Activated T-helper 1 cell treated with anti-CD3 and anti-CD28 coated beads, Interleukin-12 subunit alpha, Interleukin-12 subunit beta, Interleukin-2, Interleukin-4 antibody, amounts not matched to agents 30 ng/mL and 10 ng/mL and 1 ng/mL, durations not matched to agents 14 hours and 24 hours and 36 hours (primary cell): ENCODE measurements at places on chromosomes 3 and 15. TPM values are rescaled to one million over a fixed set of nuclear protein-coding genes. Genes with fewer than 3 reads are reported as not detected.

- DNase-seq = no peak
These were observed 240.6 kb downstream of the OTOL1 start for GRCh38 chr3:161737171-161737570.

DNA sequence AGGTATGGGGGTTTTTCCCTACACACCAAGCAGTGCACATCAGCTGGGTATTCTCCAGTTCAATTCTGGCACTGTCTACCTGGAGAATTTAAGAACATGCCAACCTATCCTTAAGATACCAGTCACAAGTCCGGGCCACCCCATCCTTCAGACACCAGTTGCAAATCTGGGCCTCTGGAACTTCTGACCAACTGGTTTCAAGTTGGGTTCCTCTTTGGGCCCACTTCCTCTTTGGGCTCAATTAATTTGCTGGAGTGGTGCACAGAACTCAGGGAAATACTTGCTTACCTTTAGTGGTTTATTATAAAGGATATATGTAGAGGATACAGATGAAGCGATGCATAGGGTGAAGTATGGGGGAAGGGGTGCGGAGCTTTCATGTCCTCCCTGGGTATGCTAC lies 25.3 kb downstream of the GLCE start:
- DNase-seq = no peak

- DNase-seq = no peak
These were observed 102.1 kb downstream of the TGFBR2 start for GRCh38 chr3:30708472-30708871.

DNA sequence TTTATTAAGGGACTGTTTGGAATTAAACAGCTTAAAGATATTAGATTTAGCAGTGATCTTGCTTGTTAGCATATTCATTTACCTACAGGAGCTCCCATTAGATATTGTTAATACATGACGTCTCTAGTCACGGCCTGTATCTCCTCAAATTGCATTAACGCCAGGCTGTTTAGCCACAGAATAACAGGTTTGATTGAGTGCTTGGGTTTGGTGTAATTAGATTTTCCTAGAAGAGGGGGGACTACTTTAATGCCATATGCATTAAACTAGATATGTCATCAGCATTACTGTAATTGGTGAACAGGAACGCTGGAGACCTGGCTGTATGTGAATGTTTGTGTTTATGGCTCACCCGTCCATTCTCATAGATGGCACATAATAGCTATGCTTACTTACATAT lies 841.4 kb upstream of the NR2F2 start:
- no peak for DNase-seq

DNA sequence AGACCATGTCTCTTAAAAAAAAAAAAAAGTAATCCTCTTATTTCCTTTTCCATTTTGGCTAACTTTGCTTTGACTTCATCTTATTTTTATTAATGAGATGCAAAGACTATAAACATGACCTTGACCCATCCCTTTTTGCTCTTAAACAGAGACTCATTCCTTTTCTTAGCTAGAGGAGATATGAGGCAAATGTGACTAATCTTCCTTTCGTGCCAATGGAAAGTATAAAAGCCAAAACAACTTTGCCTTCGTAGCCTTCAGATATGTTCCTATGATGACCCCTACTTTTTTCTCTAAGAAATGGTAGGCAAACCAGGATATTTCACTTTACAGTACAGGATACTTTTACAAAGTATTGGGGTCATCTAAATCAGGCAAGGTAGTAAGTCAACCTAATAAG lies 36.9 kb upstream of the GOLGB1 start:
- no peak for DNase-seq

DNA sequence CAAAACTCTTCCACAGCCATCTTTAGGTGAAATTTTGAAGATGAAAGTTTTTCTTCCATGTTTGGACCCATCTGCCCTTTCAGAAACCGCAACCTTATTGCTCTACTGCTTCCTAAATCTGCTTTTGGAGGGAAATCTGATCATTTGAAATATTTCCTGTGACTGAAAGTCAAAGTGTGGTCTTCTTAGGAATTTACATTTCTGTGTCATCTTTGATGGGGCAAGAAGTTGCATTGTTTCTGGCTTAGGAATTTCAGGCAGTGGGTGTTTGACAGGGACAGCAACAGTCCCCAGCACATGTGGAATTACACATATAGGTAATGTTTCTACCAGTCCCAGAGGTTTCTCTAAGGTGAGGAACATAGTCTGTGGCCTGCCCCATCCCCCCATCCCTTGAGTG lies 5.3 kb upstream of the TYRO3 start:
- DNase-seq = no peak

GRCh38 chr3:149382518-149382917 lies 5.1 kb upstream of the TM4SF1 start:
- DNase-seq = no peak

- no peak for DNase-seq
These were observed 1.3 kb downstream of the PXK start for GRCh38 chr3:58334013-58334321.

- peak; percentile 62 for DNase-seq
These were observed 25.5 kb upstream of the SNRPA1 start for GRCh38 chr15:101320501-101321052.

Gene GUCA1C
- total RNA-seq = not detected in 2 replicates

Gene STOML1
- 10.6 and 11.6 TPM in 2 replicates for total RNA-seq

DNA sequence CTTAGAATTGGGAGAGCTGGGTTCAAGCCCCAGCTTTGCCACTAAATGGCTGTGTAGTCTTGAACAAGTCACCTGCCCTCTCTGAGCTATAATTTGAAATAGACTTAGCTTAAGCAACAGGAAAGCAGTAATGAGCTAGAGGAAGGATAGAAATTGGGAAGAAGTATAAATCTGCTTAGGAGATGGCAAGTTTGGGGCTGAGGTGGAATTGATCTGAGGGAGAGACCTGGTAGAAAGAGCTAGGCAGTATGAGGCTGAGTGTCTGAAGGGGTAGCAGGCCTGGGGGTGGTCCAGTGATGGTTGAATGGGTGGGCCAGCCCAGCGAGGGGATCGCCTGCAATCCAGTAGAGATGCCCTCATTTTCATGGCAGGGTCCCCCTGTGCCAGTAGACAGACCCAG lies 22.9 kb downstream of the LPP start:
- DNase-seq = no peak

Gene ADAMTSL3
- total RNA-seq = not detected in 2 replicates

Gene GCNT3
- not detected in 2 replicates for total RNA-seq

Gene RPS17
- total RNA-seq = 2,478 and 2,503 TPM in 2 replicates

GRCh38 chr3:46490338-46491084 lies 7.3 kb upstream of the RTP3 start:
- DNase-seq = no peak

DNA sequence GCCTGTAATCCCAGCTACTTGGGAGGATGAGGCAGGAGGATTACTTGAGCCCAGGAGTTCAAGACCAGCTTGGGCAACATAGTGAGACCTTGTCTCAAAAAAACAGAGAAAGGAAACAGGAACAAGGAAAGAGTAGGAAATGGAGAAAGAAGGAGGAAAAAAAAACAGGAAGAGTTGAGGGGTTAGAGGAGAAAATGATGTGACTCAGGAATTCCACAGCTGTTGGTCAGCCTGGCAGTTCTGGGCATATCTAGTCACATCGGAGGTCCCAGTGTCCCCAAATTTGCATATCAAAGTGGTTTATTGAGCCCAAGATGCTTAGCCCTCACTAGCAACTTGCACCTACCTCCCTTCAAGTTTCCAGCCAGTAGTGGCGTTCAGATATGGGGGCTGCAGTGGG lies 18.8 kb upstream of the JMJD7 start:
- no peak for DNase-seq

- DNase-seq = no peak
These were observed 30.9 kb downstream of the KIF9 start for GRCh38 chr3:47251689-47252088.

Gene TMEM45A
- 0.13 and 0.34 TPM in 2 replicates for total RNA-seq
